ENCODE measurements at places on chromosomes 16 and 17. TPM values are rescaled to one million over a fixed set of nuclear protein-coding genes. Genes with fewer than 3 reads are reported as not detected.

The KRT28 gene
- polyA plus RNA-seq: not detected

DNA sequence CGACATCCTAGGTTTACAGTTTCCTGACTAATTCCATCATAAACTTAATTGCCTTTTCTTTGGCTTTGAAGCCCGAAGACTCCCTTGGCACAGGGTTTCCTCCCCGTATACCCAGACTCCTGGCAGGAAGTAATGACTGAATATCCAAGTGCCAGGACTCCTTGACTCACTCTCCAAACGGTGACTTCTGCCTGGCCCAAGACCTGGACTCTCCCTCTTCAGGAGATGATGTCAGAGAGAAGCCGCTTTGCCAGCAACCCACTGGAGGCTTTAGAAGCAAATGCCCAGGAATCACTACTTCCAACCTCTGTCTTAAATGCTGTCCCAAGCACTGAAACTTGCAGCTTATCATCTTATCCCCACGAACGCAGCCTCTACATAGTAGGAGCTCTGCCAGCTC is 146.5 kb downstream of the RGS9 start:
- no peak for DNase-seq

- no peak for DNase-seq
Measured at GRCh38 chr16:82004601-82005000, 6.7 kb downstream of the SDR42E1 start.

- no peak for DNase-seq
Measured at GRCh38 chr16:12344577-12345343, 368.2 kb downstream of the SNX29 start.

DNA sequence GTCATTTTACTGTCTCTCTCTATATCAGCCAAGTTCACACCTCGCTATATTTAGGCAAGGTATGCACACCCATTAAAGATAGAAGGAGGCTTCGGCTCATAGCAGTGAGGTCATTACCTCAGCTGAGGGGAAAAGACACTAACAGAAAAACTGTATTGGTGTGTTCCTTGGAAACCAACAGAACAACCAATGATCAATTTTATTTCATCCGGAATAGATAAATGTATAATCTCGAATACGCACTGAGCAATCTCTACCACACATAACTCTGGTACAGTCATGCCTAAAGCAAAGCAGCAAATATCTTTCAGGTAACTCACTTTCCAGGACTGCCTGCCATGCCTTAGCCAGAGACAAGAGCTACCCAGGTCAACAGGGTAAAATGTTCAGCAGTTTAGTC is 109.9 kb upstream of the CORO6 start:
- no peak for DNase-seq

The KRT39 gene
- polyA plus RNA-seq: not detected

- no peak for DNase-seq
Measured at GRCh38 chr16:57886427-57886826, 84.1 kb upstream of the KIFC3 start.

The SHMT1 gene
- 241 TPM for polyA plus RNA-seq

DNA sequence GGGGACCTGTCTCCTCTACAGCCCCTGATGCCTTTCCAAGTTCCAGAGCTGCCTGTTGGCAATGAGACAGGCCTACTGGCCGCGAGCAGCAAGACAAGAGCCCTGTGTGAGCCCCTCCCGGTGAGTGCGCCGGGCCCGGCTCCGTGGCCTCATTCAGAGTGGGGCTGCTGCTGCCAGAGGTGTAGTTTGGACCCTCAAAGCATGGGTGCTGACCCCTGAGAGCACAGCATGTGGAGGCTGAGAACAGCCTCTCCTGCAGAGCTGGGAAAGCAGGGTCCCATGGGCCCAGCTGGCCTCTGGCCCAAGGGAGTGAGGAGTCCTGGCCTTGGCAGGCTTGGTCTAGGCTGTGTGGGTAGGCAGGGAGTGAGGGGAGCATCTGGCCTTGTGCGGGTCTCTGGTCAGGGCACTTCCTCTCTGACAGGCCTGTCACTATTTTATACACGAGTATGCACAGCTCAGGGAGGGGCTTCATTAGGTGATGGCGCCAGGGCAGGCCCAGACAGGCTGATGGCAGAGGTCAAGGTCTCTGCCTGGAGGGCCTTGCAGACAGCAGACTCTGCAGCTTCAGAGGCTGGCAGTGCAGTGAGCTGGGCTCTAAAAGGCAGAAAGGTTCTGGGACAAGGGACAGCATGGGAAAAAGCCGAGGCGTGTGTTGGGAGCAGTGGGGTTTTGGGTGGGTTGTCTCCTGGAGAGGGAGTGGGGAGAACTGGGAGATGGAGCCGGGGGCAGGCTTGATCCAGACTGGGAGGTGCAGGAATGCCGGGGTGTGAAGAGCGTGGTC is 43.4 kb downstream of the ADCY7 start:
- peak; percentile 43 for DNase-seq

The CDH15 gene
- polyA plus RNA-seq: 0.22 TPM

DNA sequence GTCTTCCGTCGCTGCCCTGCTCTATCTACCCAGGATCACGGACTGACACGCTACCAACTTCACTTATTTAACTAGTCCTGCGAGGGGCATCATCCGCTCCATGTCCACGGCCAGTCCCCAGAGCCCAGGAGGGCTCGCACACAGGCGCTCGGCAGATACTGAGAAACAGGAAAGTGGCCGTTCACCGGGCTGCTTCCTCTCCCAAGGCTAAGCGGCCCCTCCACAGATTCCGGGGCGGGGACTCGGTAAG is 388 bp downstream of the OXLD1 start:
- no peak for DNase-seq

The NTN1 gene
- polyA plus RNA-seq: 1.8 TPM

GRCh38 chr17:8875436-8875835 is 8.0 kb upstream of the PIK3R6 start:
- DNase-seq: no peak

The TEX14 gene
- 0.09 TPM for polyA plus RNA-seq

The KRTAP4-3 gene
- not detected for polyA plus RNA-seq

The ATP2C2 gene
- polyA plus RNA-seq: 2.6 TPM

DNA sequence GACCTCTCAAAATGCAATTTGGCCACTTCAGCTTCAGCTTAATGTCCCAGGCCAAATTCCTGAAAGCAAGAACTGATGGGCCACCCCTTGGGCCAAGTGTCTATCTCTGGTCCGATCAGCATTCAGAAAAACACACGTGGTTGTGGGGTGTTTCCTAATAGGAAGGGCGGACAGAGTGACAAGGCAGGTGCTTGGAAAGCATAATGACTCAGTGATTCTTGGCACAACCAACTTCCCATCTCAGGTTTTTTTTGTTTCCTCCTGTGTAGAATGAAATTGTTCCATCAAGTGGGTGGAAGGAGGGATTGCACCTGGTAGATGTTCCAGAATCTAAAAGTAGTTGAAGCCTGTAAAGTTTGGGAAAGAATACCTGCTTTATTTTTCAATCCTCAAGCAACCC is 155.6 kb downstream of the HS3ST2 start:
- no peak for DNase-seq

DNA sequence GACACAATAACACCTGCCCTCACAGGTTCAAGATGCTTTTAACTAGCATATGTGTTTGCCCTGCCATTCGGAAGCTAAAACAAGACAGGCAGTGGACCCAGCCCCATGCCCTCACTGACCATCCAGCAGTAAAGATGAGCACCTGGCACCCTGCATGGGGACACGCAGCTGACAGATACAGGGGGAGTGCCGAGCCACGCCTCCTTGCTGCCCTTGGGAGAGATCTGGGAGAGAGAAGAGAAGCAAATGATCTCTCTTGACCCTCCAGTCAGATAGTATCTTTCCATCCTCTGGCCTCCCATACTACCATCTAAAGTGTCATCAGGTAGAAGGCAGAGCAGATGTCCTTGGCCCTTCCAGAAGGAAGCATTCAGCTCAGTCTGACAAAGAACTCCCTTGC is 40.6 kb upstream of the MYOCD start:
- DNase-seq: no peak

- DNase-seq: no peak
Measured at GRCh38 chr17:42392692-42393415, 4.6 kb upstream of the STAT3 start.

- DNase-seq: no peak
Measured at GRCh38 chr17:2835780-2836179, 39.5 kb downstream of the RAP1GAP2 start.

GRCh38 chr16:4663777-4664465 is 29.4 kb upstream of the NUDT16L1 start:
- no peak for DNase-seq

GRCh38 chr16:53369921-53370320 is 64.3 kb upstream of the RBL2 start:
- DNase-seq: no peak

The SMIM22 gene
- polyA plus RNA-seq: 74.2 TPM

The FMNL1 gene
- 2.3 TPM for polyA plus RNA-seq

GRCh38 chr16:84686707-84687298 is 13.0 kb upstream of the USP10 start:
- no peak for DNase-seq

Data from kidney (tissue), 22 donors.